ENCODE measurements at places on chromosomes 2 and 18. TPM values are rescaled to one million over a fixed set of nuclear protein-coding genes. Genes with fewer than 3 reads are reported as not detected.

Gene ASTL
- not detected for total RNA-seq

Gene PSME4
- 20.9 TPM for total RNA-seq

Gene STRADB
- total RNA-seq: 32.2 TPM

Gene TAF4B
- total RNA-seq: 3.0 TPM

Gene B4GALT6
- total RNA-seq: 2.0 TPM

Gene SIX3
- not detected for total RNA-seq

Gene ANKRD30B
- not detected for total RNA-seq
